Upper lobe of left lung (tissue), 6 donors: ENCODE measurements at places on chromosomes 3 and 15.
A peak's percentile ranks its signal among the peaks of the same experiment; 100 is the strongest.

- peak; percentile 6 for DNase-seq
Measured at GRCh38 chr3:14787630-14788029, 31.1 kb upstream of the FGD5 start.

DNA sequence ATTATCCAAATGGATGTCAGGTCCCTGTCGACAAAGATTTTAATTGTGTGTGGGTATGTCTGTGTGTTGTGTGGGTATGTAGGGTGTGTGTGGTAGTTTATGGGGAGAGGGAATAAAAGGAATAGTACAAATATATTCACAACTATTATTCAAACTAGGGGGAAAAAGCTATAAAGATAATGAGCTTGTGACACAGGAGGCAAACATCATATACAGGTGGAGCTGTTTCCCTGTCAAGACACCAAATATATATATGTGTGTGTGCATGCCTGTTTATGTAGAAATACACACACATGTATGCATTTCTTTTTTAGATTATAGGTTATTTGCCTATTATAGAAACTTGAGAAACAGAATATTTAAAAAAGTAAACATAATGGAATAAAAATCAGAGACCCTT, 108.7 kb downstream of the CD47 start:
- DNase-seq, result no peak

DNA sequence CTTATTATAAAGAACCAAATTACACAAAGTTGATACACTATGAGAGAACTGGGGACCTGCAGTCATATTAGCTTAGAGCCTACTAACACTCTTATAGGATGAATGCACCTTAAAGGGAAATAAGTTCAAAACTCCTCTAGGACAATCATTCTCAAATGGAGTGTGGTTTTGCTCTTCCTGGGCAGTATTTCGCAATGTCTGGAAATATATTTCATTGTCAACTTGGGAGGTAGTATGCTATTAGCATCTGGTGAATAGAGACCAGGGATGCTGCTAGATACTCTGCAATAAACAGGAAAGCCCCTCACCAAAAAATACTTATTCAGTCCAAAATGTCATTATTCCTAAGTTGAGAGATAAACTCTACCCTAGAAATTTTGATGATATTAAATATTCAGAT, 451.4 kb upstream of the ARPP21 start:
- DNase-seq, result no peak

- DNase-seq, result no peak
Measured at GRCh38 chr15:74674161-74674560, 21.7 kb downstream of the EDC3 start.

DNA sequence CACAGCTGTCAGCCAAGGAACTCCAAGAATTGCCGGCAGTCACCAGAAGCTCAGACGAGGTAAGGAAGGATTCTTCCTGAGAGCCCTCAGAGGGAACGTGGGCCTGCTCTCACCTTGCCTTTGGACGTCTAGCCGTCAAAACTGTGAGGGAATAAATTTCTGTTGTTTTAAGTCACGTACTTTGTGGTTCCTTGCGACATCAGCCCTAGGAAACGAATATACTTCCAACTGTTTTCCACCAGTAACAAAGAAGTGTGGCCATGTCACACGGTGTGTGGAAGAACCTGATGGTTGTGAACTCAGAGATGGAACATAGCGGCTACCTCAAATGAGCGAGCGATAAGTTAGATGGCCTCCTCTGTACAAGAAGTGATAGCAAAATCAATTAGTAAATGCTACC, 41.0 kb upstream of the B3GNT5 start:
- no peak for DNase-seq

GRCh38 chr3:14793126-14793857, 25.5 kb upstream of the FGD5 start:
- DNase-seq, result peak; percentile 56

DNA sequence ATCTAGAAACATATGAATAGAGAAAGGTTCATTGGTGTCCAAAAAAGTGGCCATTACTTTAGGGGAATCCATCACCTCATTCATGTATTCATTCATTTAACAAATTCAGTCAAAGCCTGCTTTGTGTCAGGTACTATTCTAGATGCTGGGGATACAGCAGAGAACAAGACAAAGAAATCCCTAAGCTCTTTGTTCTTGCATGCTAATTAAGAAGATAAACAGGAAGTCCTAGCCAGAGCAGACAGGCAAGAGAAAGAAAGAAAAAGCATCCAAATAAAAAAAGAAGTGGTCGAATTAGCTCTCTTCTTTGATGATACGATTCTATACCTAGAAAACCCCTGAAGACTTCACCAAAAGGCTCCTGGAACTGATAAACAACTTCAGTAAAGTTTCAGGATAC, 12.4 kb upstream of the ZMAT3 start:
- no peak for DNase-seq

DNA sequence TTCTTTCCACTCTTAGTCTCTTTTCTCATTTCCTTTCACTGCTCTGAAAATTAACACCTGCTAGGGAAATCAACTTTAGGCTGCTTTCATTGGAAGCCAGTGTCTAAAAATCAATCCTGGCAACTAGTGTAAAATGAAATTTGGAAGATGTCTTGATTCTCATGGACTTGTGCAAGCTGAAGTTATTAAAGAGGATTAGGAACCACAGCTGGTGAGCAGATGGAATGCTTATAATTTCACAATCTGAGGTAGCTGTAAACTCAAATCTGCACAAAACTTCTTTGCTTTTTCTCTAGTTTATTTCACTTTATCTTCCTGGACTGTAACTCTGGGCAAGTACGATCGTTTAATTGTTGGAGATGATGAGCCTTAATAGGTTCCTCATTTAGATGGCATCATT, 175.6 kb downstream of the GHSR start:
- DNase-seq, result no peak

- DNase-seq, result no peak
Measured at GRCh38 chr3:43873723-43874122, 183.0 kb downstream of the ABHD5 start.

DNA sequence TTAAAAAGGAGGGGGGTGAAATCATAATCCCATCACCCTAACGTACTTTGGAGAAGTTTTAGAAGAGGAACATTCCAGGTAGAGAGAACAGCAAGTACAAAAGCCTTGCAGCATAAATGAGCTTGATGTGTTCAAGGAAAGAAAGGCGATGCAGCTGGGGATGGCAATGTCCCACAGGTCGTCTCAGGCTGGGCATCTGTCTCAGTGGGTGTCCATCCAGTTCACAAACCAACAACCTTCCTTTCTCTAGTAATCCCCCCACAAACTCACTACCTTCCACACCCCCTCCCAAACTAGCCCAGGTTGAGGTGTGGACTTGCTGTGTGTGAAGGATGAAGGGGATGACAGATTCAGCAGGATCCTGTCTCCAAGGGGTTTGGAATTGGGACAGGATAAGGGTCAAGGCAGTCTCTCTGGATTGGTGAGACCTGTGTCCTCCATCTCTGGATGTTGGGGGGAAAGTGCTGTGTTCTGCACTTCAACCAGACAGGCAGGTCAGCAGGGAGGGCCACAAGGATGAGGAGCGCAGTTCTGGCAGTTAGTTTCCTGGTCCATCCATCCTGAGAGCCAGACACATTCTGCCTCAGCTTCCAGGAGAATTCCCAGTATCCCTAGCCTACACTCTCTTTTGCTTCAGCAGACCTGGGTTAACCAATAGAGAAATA, 1.7 kb upstream of the ESYT3 start:
- DNase-seq, result no peak

GRCh38 chr3:12759693-12760565, 870 bp upstream of the TMEM40 start:
- no peak for DNase-seq

- no peak for DNase-seq
Measured at GRCh38 chr3:141388823-141389621, 20.7 kb downstream of the ZBTB38 start.

GRCh38 chr3:58044691-58045483, 36.7 kb downstream of the FLNB start:
- DNase-seq, result no peak

DNA sequence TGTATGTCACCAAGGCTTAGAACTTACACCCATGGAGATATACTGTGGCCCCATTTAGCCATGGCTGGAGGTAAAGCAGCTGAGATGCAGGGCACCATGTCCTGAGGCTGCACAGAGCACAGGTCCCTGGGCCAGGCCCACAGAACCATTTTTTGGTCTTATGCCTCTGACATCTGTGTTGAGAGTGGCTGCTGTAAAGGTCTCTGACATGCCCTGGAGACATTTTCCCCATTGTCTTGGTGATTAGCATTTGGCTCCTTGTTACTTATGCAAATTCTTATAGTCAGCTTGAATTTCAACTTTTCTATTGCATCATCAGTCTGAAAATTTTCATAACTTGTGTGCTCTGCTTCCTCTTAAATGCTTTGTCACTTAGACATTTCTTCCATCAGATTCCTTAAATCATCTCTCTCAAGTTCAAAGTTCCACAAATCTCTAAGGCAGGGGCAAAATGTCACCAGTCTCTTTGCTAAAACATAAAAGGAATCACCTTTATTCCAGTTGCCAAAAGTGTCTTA, 701.3 kb downstream of the EPHA3 start:
- DNase-seq, result no peak

GRCh38 chr3:131555456-131555855, 52.7 kb upstream of the MRPL3 start:
- DNase-seq, result no peak

DNA sequence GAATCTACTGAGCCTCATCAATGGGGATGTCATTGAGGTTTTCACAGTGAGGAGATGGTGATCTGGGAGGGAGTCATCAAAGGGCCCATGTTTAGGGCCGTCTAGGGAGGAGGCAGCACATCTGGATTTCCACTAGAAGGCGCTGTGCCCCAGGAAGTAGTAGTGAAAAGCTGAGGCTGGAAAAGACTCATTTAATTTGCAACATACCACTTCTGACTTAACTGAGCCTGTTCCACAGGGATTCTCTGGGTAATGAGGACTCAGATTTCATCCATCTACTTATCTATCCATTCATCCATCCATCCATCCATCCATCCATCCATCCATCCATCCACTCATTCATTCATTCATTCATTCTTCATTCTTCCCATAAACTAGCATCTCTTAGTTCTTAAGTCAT, 17.4 kb upstream of the SHF start:
- no peak for DNase-seq

- DNase-seq, result no peak
Measured at GRCh38 chr3:212432-212831, 15.9 kb downstream of the CHL1 start.

DNA sequence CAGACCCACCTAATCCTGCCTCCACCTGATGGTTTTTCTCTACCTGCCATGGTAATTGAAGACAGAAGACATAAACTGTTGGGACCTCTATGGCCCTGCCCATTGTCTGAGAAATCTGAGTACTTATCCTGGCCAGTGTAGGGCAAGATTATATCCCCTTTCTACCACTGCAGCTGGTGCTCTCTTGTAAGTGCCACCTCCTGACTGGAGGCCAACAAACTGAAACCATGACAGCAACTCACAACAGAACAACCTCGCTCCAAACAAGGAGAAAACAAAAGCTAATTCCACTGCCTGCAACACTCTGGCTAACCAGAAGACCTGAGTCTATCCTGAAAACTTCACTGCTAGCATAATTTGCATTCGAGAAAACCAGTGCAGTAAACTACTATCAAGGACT, 82.9 kb downstream of the CLDN1 start:
- DNase-seq, result no peak

GRCh38 chr3:153233986-153234385, 72.0 kb downstream of the RAP2B start:
- no peak for DNase-seq

DNA sequence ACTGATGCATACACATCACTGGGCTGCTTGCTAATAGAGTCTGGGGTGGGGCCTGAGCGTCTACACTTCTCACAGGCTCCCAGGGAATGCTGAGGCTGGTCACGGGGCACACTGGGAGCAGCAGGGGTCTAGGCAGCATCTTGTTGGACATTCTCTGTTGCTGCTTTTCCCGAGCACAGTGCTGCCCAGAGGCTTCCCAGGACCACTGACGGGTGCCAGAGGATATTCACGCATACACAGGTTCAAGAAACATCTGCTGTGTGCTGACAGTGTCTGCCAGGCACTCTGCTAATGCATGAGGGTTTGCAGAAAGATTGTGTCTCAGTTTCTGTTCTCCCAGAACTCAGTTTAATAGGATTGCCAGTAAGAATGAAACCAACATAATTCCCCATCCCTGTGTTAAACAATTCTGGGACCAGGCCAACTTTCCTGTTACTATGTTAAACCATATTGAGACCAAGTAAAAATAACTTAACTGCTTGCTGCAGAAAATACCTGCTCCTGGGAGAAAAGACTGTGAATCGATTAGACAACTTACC, 23.9 kb upstream of the BCL2L10 start:
- no peak for DNase-seq

DNA sequence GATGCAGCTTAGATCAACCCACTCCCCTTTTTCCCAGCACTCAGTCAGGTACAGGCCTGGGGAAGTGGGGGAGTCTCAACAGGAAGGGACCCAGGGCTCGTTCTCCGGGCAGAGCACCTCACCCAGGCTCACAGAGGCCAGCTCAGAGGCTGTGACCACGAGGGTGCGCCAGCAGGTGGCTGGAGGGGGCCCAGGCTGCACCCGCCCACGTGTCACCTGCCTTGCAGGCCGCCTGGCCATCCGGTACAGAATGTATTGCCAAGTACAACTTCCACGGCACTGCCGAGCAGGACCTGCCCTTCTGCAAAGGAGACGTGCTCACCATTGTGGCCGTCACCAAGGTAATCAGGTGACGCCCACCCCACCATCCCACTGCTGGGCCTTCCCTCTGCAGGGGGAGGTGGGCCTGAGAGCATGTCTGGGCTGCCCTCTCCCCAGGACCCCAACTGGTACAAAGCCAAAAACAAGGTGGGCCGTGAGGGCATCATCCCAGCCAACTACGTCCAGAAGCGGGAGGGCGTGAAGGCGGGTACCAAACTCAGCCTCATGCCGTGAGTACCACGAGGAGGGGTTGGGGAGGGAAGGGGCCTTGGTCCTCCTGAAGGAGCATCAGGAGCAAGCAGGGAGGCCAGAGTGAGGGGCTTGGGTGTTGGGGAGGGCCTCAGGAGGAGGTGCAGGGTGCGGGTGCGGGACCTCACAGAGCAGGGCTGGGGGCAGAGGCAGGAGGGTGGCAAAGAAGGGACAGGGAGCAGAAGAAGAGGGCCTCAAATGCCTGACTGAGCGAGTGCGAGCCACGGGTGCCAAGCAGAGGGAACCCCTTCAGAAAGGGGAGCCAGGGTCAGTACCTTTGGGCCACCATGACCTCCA, 14.0 kb upstream of the LMAN1L start:
- peak; percentile 81 for DNase-seq

DNA sequence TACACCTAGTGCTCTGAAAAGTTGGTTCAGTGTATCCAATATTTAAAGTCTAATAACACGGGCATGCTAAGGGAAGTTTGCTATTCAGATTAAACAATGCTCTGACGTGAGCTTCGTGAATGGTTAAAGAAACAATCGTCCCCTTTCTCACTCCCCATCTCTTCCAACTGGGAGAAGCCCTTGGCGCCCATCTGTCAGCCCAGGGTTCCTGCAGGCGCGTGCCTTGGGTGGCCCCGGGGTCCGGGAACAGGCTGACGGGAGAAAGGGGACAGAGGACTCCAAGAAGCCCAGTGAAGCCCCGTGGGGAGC, 413 bp downstream of the SEC22C start:
- no peak for DNase-seq

DNA sequence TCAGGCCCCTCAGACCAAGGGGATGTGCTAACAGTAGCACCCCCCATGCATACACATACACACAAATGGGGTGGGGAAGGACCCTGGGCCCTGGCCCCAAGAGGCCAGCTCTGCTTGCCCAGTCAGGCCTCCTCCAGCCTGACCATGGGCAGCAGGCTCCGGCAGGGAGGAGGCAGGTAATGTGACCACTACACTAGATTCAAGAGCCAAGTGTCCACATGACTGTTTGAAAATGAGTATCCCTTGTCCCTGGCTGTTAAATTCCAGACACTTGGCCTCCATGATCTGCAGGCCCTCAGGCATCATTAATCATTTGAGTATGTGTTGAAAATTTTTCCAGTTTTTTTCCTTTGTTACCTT, 13.9 kb upstream of the GNAI2 start:
- DNase-seq, result no peak
